Sigmoid colon (tissue), 7 donors: ENCODE measurements at places on chromosomes 7 and 10. TPM values are rescaled to one million over a fixed set of nuclear protein-coding genes. Genes with fewer than 3 reads are reported as not detected.

The UNCX gene
- not detected for total RNA-seq

The CDH23 gene
- 3.9 TPM for total RNA-seq

The SERPINE1 gene
- 21.3 TPM for total RNA-seq

DNA sequence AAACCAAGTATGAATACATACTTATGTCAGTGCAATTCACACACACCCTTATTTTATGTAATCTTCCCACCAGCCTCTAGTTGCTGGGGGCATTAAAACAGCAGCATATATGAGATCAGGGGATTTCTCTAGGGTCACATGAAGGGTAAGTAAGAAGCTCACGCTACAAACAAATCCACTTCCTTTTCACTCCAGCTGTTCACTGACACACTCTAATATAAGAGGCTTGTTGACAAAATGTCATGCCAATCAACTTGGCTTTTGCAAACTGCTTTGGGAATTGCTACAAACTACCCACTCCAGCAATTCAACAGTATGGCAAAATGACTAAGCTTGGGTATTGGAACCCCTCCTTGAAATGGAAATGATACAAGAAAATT is 10.3 kb downstream of the FAM3C start:
- no peak for DNase-seq

- no peak for DNase-seq
These were observed 19.5 kb upstream of the FOXL3 start for GRCh38 chr7:270351-270983.

DNA sequence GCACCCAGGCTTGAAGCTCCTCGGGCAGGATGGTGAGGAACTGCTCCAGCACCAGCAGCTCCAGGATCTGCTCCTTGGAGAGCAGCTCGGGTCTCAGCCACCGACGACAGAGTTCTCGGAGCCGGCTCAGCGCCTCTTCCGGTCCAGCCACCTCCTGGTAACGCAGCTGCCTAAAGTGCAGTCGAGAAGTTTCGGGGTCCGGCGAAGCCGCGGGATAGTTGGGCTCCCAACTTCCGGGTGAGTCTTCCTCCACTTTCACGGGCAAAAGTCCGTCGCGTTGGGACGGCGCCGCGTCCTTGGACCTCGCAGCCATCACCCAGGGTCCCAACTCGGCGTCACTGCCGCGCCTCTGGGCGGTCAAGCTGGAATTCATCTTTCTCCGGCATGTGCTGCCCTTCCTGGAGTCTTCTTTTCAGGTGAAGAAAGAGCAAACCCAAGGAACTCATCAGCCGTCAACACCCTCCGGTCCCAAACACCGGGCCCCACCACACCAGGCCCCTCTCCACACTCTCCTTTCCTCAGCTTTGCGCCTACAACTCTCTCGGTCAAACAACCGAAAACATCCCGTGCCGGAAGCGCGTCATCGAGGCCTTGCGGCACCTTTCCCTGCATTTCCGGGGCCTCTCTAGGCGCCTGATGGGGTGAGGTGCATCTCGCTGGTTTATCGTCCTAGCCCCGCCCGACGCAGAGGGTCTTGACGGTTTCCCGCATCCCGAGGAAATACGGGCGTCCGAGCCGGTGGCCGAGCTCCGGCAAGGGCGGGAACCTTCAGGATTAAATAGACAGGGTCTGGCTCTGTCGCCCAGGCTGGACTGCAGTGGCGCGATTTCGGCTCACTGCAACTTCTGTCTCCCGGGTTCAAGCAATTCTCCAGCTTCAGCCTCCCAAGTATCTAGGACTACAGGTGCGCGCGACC is at the start of gene ZNF394:
Gene ZNF394, minus strand, starts transcription at position 561 of the 916 bp plus-strand sequence. Its CDS starts 188 bp downstream, at position 373.
- peak; percentile 95 for DNase-seq

DNA sequence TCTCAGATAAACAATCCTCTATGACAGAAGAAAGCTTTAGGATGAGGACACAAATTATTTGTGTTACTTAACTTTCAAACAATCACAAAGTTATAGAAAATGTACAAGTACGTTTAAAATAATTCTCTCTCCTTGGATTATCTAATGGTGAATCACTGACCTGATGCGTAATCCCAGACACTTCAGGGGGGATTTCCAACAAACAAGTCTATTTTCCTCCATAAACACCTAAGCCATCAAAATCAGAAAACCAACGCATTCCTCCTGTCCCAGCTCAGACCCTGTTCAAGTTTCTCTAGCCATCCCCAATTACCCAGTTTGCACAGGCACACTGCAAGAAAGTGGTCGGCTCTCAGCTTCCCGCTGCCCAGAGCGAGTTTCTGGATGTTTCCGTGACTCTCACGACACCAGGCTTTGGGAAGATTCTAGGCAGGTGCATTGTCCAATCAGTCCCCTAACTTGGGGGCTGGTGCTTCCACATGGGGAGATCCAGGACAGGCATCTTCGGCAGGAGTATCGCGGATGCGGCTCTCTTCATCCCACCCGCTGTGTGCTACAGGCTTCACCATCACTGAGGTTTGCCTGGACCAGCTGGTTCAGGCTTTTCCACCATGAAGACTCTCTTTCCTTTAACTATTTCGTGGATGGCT is 200.0 kb downstream of the ZMYND11 start:
- no peak for DNase-seq

- DNase-seq, result no peak
These were observed 1.6 kb upstream of the COL13A1 start for GRCh38 chr10:69800109-69800508.
